ENCODE measurements at places on chromosomes 4 and X.

- DNase-seq = no peak
Observed at GRCh38 chr4:123093236-123093635, 170.8 kb upstream of the NUDT6 start.

- no peak for DNase-seq
Observed at GRCh38 chr4:43132010-43132582, 239.6 kb downstream of the GRXCR1 start.

- DNase-seq = no peak
Observed at GRCh38 chr4:127165971-127166370, 466.8 kb upstream of the INTU start.

DNA sequence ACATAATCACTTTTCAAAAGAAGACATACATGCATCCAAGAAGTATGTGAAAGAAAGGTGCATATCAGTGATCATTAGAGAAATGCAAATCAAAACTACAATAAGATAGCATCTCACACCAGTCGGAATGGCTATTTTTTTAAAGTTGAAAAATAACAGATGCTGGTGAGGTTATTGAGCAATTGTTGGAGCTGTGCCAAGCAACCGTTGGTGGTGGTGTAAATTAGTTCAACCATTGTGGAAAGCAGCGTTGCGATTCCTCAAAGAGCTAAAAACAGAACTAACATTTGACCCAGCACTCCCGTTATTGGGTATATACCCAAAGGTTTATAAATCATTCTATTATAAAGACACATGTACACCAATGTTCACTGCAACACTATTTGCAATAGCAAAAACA is 14.2 kb downstream of the COX7B2 start:
- DNase-seq = no peak

GRCh38 chr4:14615671-14616070 is 386.6 kb upstream of the CPEB2 start:
- DNase-seq = no peak

- DNase-seq = no peak
Observed at GRCh38 chr4:150173982-150174398, 95.7 kb downstream of the DCLK2 start.

DNA sequence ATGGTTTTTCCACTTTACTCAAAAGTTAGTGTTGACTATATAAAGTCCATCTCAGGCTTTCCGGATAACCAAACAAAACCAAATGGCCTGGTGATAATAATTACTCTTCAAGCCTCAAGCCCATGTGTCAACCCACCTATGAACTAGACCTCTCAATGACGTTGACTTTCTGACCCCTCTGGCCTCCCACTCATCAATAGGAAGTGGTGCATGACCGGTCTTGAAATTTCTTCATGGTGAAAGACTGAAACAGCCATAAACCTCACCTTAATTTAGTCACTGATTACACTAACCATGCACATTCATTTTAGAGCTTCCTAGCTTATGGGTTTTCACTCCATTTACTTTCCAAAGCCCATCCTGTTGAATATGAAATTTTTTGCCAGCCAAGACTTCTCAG is 276.0 kb downstream of the KLHL13 start:
- DNase-seq = no peak

DNA sequence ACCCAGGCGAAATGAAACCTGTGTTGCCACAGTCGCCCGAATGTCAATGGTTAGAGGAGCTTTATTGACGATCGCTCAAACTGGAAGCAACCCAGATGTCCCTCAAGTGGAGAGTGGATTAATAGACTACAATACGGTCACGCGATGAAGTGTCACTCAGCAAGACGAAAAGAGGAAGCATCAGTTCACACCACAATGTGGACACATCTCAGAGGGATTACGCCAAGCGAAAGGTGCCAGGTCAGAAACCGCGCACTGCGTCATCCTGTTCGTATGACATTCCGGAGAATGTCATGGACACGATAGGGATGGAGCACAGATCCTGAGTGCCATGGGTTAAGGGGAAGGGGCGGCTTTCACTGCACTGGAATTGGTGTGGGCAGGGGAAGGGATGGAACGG is 111.7 kb downstream of the HMX1 start:
- no peak for DNase-seq

DNA sequence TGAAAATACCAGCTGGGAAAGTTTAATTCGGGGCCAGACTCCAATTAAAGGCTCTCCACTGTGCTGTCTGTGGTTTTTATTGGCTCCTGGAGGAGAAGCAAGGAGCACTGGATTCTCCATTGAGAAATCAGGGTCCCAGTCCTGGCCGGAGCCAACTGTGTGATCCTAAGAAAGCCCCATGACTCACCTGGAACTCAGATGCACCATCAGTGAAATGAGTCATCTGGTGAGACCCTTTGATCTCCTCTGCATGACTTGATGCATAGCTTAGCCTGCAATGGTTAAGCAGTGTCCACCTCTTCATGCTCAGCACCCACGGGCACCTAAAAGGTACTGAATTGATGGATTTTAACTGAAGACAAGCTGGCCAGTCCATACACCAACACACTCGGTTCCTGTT is 119.2 kb upstream of the VCX3B start:
- no peak for DNase-seq

- DNase-seq = no peak
Observed at GRCh38 chr4:135724421-135724820, 1522.8 kb upstream of the PABPC4L start.

GRCh38 chr4:112213091-112213490 is 18.5 kb upstream of the AP1AR start:
- no peak for DNase-seq

DNA sequence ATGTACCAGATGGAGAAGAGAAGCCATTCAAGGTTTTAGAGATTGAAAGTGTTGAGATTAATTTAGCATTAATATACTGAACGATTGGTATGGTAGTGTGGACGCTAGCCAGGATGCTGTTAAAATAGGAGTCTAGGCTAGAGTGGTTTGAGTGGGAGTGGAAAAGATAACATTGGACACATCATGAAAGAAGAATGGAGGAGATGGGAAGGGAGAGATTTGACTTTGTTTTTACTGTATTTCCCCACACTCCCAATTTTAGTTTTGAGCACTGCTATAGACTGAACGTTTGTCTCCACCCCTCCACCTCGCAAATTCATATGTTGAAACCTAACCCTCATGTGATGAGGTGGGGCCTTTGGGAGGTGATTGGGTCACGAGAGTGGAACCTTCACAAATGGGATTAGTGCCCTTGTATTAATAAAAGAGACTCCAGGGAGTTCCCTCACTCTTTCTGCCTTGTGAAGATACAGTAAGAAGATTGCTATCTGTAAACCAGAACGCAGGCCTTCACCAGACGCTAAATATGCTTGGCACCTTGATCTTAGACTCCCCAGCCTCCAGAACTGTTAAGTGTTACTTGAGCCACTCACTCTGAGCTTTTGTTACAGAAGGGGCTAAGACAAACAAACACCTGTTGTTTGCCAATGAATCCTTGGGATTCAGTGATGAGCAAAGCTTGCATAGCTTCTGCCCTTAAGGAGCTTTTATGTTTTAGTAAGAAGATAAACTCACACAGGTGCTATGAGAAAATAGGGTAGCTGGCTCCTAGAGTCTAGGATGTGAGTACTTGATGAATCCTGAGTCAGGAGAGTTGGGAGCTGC is 25.8 kb downstream of the USP9X start:
- DNase-seq = no peak

- DNase-seq = no peak
Observed at GRCh38 chr4:4733663-4734062, 125.8 kb upstream of the MSX1 start.

DNA sequence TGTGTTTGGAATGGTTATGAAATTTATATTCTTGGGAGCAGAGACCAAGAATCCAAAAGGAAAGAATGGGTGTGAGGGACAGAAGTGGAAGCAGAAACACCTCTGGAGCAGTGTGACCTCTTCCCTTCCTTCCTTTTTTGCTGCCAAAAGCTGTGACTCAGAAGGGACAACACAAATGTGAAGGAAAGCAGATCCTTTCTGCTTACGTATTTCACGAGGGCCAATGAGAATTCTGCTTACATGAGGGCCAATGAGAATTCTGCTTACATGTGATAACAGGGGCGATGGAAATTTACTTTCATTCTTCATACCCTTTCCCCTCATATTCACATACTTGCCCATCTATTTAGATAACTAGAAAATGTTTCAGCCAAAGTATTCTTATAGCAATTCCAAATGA is 404.6 kb downstream of the PRDM5 start:
- no peak for DNase-seq

- no peak for DNase-seq
Observed at GRCh38 chr4:96626023-96626422, 786.1 kb downstream of the PDHA2 start.

GRCh38 chr4:134072137-134072536 is 129.5 kb downstream of the PABPC4L start:
- no peak for DNase-seq

GRCh38 chrX:47991263-47992094 is 12.3 kb downstream of the ZNF182 start:
- no peak for DNase-seq

GRCh38 chr4:968221-968620 is 5.1 kb downstream of the DGKQ start:
- no peak for DNase-seq

- no peak for DNase-seq
Observed at GRCh38 chrX:148915474-148915873, 415.1 kb downstream of the AFF2 start.

GRCh38 chr4:48653217-48654014 is 126.7 kb downstream of the FRYL start:
- DNase-seq = no peak
